ENCODE measurements at places on chromosomes 5 and 9. TPM values are rescaled to one million over a fixed set of nuclear protein-coding genes. Genes with fewer than 3 reads are reported as not detected.

DNA sequence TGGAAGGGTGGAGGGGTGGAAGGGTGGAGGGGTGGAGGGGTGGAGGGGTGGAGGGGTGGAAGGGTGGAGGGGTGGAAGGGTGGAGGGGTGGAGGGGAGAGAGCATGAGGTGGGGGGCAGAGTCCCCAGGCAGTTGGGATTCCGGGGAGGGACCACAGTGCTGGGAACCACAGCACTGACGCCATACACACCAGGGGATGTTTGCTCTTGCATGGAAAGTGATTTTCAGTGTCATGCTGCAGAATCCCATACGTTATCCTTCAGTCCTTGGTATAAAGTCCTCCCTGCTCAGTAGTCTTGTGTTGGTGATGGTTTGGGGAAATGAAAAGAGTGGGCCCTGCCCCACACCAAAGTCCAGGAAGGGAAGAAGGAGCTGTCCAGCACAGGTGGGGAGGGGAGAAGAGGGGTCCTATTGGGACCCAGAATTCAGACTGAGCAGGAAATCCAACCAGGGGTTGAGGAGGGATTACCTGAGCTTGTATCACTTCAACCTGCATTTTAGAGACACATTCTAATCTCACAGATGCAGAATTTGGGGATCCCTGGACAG lies 5.5 kb upstream of the FIBCD1 start:
- DNase-seq, result no peak
- H3K36me3 ChIP-seq, result no peaks in the 10 kb centered on the region
- H3K27ac ChIP-seq, result no peak overlapping the region
- H3K4me3 ChIP-seq, result no peak overlapping the region
- no peaks in the 10 kb centered on the region for H3K27me3 ChIP-seq
- H3K4me1 ChIP-seq, result no peaks in the 10 kb centered on the region

DNA sequence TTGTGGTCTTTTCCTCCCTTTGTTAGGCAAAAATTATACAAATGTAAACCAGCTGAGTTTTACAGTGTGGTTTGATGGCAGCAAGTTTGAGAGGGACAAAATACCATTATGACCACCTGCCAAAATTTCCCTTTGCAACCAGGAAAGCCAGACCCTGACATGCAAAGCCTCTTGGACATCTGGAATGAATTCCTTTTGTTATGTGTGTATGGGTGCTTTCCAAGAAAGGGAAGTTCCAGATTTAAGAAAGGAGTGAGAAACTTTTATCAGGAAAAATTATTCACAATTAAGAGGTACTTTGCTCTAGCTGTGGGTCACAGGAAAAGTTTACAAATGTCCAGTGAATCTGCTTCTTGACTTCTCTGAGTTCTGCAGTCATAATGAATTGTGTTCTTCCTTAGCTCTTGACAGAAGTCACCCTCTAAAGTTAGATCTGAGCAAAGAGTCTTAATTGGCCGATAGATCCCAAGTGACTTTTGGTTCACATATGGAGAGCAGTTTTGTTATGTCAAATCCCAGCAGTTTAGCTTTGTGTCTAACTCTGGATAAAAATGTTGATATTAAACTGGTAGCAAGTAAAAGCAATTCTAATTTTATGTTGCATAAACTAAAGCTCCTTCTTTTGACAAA lies 295.9 kb upstream of the ZNF608 start:
- DNase-seq, result no peak
- H3K4me1 ChIP-seq, result no peaks in the 10 kb centered on the region
- no peaks in the 10 kb centered on the region for H3K27me3 ChIP-seq
- no peaks in the 10 kb centered on the region for H3K36me3 ChIP-seq
- H3K4me3 ChIP-seq, result no peak overlapping the region
- H3K27ac ChIP-seq, result no peak overlapping the region

GRCh38 chr5:167065794-167066193 lies 1225.7 kb upstream of the WWC1 start:
- no peak for DNase-seq
- H3K4me1 ChIP-seq, result no peaks in the 10 kb centered on the region
- no peaks in the 10 kb centered on the region for H3K27me3 ChIP-seq
- H3K27ac ChIP-seq, result no peak overlapping the region
- no peak overlapping the region for H3K4me3 ChIP-seq
- H3K36me3 ChIP-seq, result no peaks in the 10 kb centered on the region

GRCh38 chr9:3080951-3081350 lies 237.1 kb upstream of the PUM3 start:
- H3K27me3 ChIP-seq, result no peaks in the 10 kb centered on the region
- no peaks in the 10 kb centered on the region for H3K4me1 ChIP-seq
- H3K4me3 ChIP-seq, result no peak overlapping the region
- no peak overlapping the region for H3K27ac ChIP-seq
- no peak for DNase-seq
- H3K36me3 ChIP-seq, result no peaks in the 10 kb centered on the region

DNA sequence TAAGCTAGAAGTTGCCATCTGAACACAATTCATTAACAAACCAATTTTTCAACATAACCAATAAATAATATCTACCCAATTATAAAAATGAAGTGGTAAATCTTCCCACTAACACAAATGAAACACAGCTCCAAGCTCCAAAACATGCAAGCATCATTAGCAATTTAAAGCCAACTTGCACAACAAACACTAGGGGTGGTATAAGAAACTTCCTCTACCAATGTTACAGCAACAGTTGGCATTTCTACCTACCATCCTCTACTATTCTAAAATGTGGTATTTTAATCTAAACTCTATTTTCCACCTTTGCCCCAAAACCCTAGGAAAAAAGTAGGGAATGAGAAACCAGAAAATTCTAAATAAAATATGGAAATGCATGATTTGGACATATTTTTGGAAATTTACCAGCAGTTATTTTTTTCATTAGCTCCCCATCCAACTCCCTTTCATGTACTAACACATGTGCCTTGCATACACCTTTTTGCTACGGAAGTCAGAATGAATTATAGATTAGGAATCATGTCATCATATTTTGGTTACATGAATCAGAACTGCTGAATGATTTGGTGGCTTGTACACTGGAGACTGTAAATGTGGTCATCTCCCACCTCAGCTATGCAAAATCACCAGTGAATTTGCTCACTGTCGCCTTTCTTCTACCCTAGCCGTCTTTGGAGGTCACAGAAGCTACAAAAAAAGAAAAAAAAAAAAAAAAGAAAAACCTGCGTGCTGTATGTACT lies 4.1 kb downstream of the NR6A1 start:
- no peak overlapping the region for H3K4me3 ChIP-seq
- H3K27me3 ChIP-seq, result no peaks in the 10 kb centered on the region
- H3K27ac ChIP-seq, result no peak overlapping the region
- H3K4me1 ChIP-seq, result peaks cover 23% of the 10 kb centered on the region
- H3K36me3 ChIP-seq, result no peaks in the 10 kb centered on the region

DNA sequence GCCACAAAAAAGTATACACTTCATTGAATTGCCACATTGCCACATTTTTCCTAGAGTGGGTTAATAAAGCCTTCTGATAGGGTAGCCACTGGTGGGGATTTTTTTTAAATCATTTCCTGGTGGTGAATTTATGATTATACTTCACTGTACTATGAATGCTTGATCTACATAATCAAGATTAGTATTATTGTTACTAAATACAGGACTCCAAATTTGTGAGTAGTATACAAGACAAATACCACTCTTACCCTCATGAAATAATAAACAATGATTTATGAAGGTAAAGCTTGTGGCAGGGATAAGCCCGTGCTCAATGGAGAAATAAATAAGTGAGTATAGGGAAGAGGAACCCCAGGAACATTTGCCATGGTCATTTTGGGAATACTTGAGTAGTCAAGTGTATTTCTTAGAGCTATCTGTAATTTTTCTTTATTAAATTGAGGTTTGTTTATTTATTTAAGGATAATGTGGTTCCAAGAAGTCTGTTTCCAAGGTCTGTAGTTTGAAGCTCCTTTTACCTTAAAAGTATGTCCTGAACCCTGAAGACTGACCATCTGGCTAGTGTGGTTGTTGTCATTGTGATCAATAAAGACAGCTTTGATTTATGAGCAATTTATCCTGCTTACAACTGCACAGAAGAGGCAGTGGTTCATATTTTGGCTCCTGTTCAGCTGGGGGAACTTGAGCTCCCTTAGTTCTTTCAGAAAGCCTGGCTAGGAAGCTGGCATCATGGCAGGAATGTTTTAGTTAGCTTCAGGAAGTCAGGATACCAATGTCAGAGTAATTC lies 118.6 kb downstream of the ZSWIM6 start:
- no peak overlapping the region for H3K4me3 ChIP-seq
- no peaks in the 10 kb centered on the region for H3K4me1 ChIP-seq
- no peaks in the 10 kb centered on the region for H3K27me3 ChIP-seq
- no peak for DNase-seq
- no peaks in the 10 kb centered on the region for H3K36me3 ChIP-seq
- no peak overlapping the region for H3K27ac ChIP-seq

GRCh38 chr5:78151594-78152271 lies 142.8 kb downstream of the AP3B1 start:
- H3K4me1 ChIP-seq, result no peaks in the 10 kb centered on the region
- DNase-seq, result no peak
- no peaks in the 10 kb centered on the region for H3K27me3 ChIP-seq
- H3K4me3 ChIP-seq, result no peak overlapping the region
- H3K36me3 ChIP-seq, result no peaks in the 10 kb centered on the region

DNA sequence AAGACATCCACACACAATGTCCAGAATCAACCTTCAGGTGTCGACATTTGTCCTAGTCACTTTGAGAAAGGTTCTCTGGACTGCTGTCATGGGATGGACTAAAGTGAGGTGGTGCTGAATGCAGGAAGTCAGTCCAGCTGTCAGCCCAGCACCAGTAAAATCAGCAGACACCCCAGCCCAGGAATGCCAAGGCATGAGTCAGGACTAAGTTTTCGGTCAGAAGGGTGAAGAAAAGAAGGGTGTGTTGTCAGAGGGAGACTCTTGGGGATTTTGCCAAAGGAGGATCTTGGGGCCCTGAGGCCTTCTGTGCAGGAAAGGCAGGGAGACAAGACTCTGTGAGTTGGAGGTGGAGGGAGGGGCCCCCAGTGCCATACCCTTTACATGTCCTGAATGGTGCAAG lies 69.0 kb upstream of the XPA start:
- no peak overlapping the region for H3K4me3 ChIP-seq
- H3K36me3 ChIP-seq, result no peaks in the 10 kb centered on the region

GRCh38 chr9:26744191-26744965 lies 148.2 kb downstream of the CAAP1 start:
- no peak for DNase-seq
- peaks cover 4% of the 10 kb centered on the region for H3K27me3 ChIP-seq

HEMGN gene
- total RNA-seq, result 1.6 TPM

PALM2AKAP2 gene
- total RNA-seq, result not detected

ADAMTS2 gene
- total RNA-seq, result 0.09 TPM

BASP1 gene
- 2.2 TPM for total RNA-seq

QRFP gene
- total RNA-seq, result not detected

HTR4 gene
- total RNA-seq, result not detected

EMB gene
- total RNA-seq, result 176 TPM

SPATA31C1 gene
- not detected for total RNA-seq

IFNA2 gene
- total RNA-seq, result not detected

MUSK gene
- total RNA-seq, result not detected

MATR3 gene
- total RNA-seq, result 195 TPM

HTR1A gene
- not detected for total RNA-seq
